ENCODE measurements at places on chromosomes 3 and 15. TPM values are rescaled to one million over a fixed set of nuclear protein-coding genes. Genes with fewer than 3 reads are reported as not detected.

The PLAAT1 gene
- not detected for total RNA-seq

The SLC51A gene
- 1.2 TPM for total RNA-seq

The P2RY1 gene
- 17.9 TPM for total RNA-seq

The CDHR4 gene
- total RNA-seq, result not detected

DNA sequence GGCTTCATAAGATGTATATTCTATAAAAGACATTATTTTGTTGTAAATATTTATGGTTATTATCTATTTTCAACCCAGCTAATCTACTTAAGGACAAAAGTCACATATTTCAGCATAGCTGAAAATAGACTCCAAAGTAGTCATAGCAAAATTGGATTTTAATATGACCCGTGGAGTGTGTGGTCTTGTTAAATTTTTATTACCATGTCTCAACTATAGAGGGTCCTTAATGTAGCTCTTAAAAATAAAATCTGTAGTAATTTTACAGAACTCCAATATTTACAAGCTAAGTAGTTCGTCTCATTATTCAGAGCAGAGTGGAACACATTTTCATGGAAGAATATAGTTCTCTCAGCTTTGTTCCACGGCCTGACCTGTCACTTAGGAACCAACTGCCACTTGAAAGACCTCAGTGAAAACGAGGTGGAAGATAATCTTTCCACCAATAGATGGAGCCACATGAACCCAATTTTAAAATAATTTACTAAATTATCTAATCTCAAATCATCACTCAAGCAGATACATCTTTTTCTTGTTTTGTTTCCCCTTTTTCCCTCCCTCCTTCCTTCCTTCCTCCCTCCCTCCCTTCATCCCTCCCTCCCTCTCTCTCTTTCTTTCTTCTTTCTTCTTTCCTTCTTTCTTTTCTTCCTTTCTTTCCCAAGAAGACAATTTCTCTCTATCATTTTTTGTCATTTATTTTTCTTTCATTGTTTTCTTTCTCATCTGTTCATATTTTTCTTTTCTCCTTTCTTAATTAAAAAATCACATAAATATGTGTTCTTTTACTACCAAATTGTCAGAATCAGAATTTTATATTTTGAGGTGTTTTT is 97.2 kb downstream of the CLDN1 start:
- DNase-seq, result no peak

DNA sequence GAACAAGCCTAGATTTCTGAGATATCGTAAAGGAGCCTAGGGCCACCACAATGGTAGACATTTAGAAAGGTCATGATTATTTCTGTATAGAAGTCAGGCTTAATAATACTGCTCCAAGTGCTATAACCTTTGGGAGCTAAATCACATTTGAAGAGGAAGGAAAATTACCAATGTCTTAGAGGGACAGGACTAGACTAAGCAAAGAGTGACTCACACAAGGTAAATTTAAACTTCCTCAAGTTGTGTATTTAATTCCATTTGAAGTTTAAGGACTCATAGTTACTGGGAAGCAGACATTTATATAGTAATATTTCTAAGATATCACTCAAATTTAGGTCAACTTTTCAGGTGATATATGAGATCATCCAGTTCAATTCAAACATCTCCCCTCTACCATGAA is 227.6 kb upstream of the MME start:
- DNase-seq, result no peak

Measured in vagina (tissue), 2 donors.